Inflammatory macrophage (primary cell): ENCODE measurements at places on chromosomes 5 and 9.

GRCh38 chr5:166722939-166723338 is 1568.5 kb upstream of the WWC1 start:
- DNase-seq: no peak

DNA sequence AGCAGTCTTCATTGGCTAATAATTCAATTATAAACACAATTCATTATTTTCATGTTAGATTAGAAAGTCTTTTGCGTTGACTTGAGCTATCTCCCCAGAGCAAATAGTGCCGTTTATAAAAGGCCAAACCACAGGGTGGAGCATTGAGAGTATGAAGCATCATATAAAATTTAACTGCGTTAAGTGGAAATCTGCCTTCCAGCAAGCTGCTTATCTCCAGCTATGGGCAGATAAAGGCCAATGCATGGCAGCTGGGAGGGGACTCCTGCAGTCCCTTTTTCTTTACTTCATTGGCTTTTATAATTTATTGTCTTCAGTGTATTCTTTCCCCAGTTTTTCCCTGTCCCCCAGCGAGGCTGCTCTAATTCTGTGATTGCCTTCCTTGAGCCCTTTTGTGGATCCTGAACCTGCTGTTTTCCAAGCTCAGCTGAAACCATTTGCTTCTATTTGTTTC is 113.7 kb downstream of the TMEM232 start:
- DNase-seq: no peak

DNA sequence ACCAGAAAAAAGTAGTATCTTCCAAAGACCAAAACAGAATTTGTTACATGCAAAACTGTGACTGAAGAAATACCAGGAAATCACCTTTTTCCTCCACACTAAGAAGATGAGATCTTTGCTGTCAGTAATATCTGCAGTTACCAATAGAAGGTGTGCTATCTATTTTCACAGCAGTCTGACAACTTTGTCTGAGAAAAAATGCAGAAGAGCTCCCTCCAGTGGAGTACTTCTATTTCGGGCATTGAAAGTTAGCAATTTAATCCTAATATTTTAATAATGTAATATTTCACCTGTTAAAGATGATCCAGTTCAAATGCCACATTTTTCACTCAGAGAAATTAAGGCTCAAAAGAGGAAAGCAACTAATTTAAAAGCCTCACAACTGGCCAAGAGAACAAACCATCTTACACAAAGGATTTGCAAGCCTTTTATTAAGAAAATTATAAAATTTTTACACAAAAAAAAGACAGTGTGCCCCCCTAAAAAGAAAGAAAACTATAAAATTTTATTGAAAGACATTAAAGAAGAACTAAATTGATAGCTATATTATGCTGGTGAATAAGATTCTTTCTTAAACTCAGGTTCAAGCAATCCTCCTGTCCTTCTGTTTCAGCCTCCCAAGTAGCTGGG is 50.6 kb downstream of the DEPDC1B start:
- DNase-seq: peak; percentile 38

- DNase-seq: no peak
Observed at GRCh38 chr5:3954633-3955032, 359.0 kb downstream of the IRX1 start.

DNA sequence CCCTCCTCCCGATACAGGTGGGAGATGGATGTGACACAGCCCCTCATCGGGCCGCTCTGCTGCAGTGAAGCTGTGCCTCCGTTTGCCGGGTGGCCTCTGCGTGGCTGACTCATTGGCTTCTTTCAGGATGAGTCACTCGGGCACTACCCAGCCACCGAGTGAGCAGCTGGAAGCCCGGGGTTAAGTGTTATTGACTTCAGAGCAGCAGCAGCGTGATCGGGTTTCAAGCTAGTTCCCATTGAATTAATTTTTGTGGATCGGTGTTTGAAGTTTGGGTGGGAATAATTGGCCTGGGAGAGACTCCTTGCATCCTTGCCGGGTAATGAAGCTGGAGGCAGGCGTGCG is 266.4 kb upstream of the IRX4 start:
- no peak for DNase-seq

GRCh38 chr5:157289164-157289819 is 23.4 kb downstream of the CYFIP2 start:
- DNase-seq: no peak

DNA sequence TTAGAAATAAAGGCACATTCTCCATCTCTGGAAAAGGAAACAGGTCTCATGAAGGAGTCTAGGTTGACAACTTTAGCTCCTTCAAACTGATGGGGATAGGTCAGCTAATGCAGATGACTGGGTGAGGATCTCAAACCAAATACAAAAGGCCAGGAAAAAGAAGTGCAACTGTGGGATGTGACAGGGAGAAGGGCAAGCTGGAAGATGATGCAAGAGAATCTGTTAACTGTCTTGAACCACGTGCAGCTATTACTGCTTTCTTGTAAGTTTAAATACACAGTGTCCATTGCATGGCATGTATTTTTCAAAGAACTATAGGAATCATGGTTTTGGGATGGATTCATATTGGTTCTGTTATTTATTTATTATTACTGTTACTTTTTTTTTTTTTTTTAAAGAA is 331.8 kb downstream of the NDUFS4 start:
- no peak for DNase-seq

DNA sequence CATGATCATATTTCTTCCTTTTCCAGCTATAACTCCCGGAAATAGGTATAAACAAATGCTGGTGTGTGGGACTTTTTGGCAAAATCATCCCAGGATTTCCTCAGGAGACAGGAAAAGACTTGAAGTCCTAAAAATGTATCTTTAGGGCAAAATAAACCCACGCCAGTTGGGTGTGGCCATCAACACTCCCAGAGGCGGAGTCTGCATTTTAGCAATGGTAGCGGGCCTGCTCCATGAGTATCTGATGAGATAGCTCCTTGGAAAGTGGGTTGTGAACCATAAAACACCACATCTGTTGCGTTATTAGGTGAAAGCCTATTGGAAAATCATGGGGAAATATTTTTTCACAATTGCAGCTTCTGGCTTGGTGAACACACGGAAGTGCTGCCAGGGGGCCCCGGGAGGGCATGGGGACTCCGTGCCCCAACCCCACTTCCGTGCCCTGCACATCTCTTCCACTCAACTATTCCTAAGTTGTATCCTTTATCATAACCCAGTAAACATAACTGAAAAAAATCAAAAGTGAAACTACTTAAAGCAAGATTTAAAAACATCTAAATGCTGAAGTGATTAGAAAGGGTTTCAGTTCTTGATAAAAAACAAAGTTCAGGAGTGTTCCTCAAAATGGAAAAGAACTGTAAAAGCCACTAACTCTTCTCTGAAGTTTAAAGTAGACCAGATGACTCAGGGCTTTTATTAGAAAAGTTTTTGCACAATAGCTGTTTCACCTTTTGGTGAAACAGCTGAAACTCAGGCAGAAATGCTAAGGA is 111.2 kb downstream of the LRRC70 start:
- peak; percentile 59 for DNase-seq

DNA sequence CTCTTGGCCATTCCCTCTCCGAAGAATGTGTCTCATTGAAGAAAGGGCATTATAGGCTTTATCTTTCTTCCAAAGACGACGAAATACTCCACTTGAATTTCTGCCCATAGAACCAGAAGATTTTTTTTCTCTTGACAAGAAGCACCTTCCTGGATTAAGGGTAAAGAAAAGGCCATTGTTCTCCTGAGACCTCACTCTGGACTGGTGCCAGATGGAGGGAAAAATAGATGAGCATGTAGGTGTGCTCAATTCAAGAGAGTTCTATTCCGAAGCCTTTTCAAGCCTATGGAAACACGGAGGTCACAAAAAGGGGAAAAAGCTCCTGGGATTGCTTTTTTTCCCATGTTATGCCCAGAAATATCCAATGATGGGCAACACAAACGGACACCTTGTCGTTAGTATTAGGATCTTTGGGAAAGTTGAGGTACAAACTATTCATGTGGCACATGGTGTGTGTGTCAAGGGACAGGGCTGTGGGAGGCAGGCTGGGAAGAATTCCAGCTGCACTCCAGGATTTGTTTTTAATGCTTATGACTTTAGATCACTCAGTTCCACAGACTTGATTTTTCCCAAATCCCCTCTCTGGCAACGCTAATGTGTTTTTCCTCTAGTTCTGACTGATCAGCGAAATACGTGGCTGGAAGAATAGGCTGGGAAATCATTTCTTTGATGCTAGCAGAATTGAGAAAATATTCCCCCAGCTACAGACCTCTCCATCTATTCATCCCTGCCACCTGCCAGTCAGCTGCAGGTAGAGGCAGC is 89.9 kb downstream of the SIL1 start:
- no peak for DNase-seq

GRCh38 chr9:126499005-126499910 is 114.5 kb upstream of the LMX1B start:
- peak; percentile 55 for DNase-seq

GRCh38 chr5:170338291-170338690 is 40.7 kb upstream of the LCP2 start:
- DNase-seq: no peak

- DNase-seq: no peak
Observed at GRCh38 chr5:116528519-116529234, 45.9 kb downstream of the SEMA6A start.

DNA sequence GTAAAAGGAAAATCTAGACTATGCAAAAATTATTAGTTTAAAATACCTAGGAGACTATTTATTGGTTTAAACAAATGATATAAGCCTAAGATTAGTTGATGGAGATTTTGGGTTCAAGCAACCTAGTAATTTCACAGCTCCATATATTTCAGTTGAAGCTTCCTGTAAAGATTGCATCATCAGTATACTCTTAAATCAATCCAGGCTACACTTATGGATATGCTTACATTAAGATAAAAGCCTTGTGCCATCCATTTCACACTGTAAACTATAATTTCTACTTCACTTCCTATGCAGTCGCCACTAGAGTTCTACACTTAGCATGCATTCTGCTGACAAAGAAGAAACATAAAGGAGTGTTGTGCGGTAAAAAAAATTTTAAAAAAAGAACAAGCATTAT is 7.3 kb upstream of the LIX1 start:
- DNase-seq: no peak

GRCh38 chr5:12272389-12272788 is 368.1 kb upstream of the CTNND2 start:
- DNase-seq: no peak

GRCh38 chr5:170302653-170303501 is 5.3 kb upstream of the LCP2 start:
- DNase-seq: peak; percentile 86

DNA sequence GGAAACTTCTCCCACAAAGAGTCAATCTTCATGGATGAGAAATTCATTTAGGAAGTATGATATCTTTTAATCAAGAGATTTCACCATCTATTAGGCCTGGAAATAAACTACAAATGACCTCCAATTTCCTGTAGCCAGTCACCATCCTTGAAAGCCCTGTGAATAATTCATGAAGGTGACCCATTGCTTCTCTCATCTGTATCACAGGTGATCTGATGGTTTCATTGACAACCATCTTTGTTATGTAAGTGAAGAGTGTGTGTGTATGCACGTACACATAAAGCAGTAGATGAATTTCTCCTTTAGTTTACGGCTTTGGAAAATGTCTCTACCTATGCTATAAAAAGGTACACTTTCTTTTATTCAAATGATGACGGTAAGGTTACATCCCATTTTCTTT is 644.1 kb upstream of the KLF4 start:
- no peak for DNase-seq

GRCh38 chr5:39427229-39427628 is 2.4 kb upstream of the DAB2 start:
- DNase-seq: no peak

- no peak for DNase-seq
Observed at GRCh38 chr9:124018730-124019697, 7.4 kb downstream of the LHX2 start.

DNA sequence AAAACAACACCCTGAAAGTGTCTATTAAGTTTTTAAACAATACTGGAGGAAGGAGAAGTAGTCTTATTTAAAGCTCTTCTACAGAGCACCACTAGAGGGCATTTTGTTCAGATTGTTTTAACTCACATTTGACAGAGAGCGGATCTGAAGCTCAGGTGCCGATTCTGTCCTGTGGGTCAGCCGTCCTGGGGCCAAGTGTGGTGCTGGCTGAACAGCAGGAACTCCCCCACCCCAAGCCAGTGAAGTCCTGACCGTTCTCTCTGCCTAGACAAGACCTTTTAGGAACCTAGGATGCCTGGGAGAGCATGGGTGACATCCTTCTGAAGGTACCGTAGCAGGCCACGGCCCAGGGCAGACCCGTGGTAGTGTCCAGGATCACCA is 3.9 kb downstream of the EXOC3 start:
- DNase-seq: peak; percentile 43
